Left renal pelvis (tissue), 4 donors: ENCODE measurements at places on chromosomes 7 and 10. TPM values are rescaled to one million over a fixed set of nuclear protein-coding genes. Genes with fewer than 3 reads are reported as not detected.

The AKR1C4 gene
- not detected for polyA plus RNA-seq

DNA sequence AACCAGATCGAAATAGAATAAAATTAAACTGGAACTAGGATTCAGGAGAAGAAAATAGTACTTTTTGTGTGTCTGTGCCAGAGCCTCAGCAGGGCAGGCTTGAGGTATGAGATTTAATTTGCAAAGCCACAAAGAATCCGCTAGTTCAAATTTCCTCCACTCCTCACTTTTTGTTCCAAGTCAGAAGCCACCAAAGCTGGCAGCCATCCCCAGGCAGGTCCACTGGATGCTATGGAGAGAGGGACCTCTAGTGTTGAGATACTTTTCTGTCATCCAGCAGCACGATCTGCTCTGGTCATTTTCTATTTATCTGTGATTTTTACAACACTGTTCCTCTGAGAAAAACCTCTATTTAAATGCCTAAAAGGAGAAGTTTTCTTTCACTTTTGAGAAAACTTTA lies 147.9 kb upstream of the FRMD4A start:
- DNase-seq, result peak; percentile 37

DNA sequence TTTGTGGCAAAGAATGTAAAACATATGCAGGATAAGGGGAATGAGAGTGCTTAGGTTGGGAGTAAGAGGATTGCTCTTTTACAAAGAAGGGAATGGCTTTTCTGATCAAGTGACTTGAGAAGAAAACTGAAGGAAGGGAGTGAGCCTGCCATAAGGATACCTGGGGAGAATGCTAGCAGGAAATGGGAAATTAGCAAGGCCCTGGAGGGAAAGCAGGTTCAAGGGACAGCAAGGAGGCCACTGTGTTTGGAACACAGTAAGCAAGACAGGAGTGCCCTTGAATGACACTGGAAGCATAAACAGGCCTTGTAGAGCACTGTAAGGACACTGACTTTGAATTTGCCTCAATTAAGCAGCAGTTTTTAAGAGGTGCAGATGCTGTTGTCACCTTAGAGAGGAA lies 1069.9 kb downstream of the DNAJB9 start:
- no peak for DNase-seq

DNA sequence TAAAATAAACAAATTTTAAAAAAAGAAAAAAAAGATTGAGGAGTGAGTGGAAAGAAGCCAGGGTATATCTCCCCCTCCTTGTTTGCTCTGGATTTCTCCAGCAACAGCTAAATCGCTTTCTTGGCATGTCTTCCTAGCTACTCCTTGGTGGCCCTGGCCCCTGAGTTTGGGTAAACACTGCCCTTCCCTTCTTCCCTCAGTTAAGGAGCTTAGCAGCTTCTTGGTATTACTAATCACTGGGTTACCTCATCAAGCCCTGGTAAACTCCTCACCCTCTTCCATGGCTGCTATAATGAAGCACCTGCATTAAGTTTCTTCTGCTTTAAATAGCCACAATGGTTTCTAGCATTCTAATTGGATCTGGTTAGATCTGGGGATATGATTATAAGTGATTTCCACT lies 269.8 kb downstream of the FZD1 start:
- no peak for DNase-seq

DNA sequence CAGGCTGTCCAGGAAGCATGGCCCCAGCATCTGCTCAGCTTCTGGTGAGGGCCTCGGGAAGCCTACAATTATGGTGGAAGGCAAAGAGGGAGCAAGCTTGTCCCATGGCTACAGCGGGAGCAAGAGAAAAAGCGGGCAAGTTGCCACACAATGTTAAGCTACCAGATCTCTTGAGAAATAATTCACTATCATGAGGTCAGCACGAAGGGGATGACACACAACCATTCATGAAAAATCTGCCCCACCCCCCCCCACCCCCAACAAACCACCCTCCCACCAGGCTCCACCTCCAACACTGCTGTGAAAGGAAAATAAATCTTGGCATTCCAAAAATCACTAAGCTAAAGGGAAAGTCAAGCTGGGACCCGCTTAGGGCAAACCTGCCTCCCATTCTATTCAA lies 545.8 kb upstream of the NRP1 start:
- DNase-seq, result no peak

DNA sequence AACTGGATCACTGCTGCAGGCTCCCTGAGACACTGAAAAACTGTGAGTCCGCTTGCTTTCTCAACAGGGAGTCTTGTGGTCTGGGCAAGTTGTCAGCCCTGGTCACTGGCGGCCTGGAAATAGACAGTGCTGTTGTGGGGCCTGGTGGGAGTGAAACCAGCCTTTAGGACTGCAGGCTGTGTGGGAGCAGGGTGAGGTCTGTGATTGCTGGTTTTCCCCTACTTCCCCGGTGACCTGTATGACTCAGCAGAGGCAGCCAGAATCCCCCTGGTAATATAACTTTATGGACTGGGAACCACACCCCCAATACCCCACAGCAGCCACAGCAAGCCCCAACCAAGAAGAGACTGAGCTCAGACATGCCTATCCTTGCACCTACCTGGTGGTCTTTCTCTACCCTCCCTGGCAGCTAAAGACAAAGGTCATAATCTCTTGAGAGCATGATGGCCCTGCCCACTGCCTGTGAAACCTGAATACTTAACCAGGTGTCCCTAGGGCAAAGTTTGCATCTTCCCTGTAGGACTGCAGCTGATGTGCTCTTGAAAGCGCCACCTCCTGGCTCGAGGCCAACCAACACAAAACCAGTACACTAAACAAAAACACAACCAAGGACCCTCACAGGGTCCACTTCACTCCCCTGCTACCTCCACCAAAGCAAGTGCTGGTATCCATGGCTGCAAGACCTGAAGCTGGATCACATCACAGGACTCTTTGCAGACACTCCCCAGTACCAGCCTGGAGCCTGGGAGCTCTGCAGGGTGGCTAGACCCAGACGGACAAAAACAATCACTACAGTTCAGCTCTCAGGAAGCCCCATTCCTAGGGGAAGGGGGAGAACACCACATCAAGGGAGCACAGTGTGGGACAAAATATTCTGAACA lies 7.2 kb upstream of the ADAM22 start:
- no peak for DNase-seq

GRCh38 chr10:59857921-59858320 lies 48.4 kb downstream of the CCDC6 start:
- no peak for DNase-seq

DNA sequence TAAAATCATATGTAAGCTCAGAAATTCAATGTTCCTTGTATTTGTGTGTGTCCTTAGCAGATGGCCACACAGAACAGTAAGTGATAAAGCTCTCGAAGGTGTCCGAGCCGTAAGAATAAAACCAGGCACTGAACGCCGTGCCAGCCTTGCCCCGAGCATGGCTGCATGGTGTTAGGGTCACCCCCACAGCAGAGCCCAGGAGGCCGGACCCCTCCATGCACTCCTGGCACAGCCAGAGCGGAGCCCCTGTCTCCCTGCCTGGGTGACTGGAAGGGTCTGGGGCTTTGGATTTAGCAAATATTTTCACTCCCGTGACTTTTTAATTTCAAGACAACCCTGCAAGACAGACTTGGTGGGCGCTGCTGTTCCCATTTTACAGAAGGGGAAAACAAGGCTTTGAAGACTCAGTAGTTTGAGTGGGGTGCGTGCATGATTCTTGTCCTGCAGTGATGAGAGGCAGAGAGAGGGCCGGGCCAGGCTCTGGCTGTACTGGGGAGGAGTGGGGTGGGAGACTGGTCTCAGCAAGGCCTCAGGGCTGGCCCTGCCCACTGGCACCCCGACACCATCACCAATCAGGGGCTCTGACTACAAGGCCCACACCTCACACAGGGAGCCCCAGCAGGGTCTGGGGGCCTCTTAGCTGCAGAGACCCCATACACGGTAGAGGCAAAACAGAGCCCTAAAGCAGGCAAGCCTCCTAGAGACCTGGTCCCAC lies 39.4 kb downstream of the VIPR2 start:
- no peak for DNase-seq
